Stimulated activated CD8-positive, alpha-beta memory T cell treated with anti-CD3 and anti-CD28 coated beads, Interleukin-4, amount 100 ng/mL, for 48 hours (primary cell): ENCODE measurements at places on chromosomes 11 and 22.

GRCh38 chr22:17774206-17774925 is at the start of gene BID:
TSS of gene BID (minus strand) at chr22:17774469. CDS start at chr22:17750116, 24,353 bp downstream.
- DNase-seq, result no peak

DNA sequence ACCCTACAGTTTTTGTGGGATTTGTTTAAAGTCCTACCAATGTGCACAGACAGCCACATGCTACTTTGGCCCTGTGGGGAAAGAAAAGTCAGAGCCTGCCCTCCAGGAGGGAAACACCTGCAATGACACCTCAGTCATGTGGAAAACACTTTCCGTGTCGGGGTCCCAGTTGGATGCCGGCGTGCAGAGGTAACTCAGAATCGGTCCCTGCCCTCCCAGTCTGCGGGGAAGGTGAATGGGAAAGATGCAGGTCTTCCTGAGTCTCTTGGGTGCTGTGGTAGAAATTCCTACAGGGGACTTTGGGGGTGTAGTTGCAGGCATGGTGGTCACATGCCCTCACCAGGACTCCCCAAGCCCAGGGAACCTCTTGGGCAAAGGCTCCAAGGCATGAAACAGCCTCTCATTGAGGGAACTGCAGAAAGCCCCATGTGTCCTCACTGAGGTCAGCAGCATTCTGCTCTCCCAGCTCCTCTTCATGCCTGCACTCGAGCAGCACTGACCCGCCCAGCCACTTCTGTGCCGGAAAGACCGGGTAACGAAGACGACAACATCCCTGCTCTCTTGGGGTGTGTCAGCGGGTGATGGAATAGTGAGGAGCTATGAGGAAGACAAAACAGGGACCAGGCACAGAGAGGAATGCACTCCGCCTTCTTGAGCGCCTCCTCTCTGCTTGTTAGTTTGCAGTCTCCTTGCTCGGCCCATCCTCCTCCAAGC is 4.7 kb downstream of the RIBC2 start:
- DNase-seq, result no peak

DNA sequence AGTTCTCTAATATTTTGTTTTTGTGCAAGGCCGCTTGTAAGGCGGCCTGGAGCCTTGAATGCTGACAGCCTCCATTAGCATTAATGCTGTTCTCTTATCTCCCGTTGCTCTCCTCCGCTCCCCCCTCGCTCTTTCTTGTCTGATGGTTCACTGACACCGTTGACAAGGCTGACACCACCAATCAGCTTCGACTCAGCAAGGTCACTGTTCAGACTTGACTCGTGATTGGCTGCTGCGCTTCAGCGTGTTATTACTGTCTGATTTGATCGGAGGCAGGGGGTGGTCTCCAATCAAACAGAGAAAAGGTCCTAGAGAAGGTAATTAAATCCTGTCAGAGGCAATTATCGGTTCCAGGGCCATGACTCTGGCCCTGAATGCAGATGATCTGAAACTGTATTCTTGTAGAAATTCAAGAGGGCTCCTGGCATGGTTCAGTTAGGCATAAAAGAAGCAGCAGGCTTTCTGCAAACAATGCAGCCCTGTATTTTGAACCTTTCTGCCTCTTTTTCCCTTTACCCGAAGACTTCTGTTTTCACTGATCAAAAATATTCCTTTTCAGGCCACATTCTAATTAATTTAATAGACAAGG is 49.3 kb upstream of the MPPED2 start:
- no peak for DNase-seq

GRCh38 chr22:28783786-28784671 is 11.5 kb downstream of the CCDC117 start:
- DNase-seq, result no peak

DNA sequence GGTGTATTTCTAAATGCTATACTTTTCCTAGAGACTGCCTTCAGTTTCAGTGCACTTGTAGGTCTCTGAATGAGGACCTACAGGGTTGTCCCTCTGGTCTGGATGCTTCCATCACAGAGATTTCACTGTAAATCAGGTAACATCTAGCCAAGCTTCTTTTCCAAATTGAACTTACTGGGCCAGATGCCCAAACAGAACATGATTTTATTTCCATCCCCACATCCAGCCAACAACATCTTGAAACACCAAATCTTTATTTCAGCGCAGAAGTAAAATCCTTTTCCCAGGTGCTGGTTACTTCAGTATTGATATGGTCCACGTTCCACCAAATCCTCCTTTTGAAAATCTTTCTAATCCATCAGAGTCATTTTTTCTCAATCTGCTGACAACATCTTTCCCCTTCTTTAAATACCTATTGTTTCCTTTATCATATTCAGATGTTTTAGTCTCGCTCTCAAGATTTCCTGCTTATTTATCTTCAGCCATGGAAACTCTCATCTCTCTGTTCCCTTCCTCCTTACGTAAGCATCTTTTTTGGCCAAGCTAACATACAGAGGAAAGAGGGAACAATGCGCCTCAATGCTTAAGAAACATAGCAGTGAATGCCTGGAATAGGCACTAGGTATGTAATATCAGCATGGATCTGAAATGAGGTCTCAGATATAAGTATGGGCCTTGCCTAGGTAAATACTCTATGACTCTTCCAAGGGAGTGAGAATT is 201.2 kb upstream of the MTNR1B start:
- no peak for DNase-seq

GRCh38 chr11:102110761-102111010 is 439 bp downstream of the YAP1 start:
- no peak for DNase-seq

DNA sequence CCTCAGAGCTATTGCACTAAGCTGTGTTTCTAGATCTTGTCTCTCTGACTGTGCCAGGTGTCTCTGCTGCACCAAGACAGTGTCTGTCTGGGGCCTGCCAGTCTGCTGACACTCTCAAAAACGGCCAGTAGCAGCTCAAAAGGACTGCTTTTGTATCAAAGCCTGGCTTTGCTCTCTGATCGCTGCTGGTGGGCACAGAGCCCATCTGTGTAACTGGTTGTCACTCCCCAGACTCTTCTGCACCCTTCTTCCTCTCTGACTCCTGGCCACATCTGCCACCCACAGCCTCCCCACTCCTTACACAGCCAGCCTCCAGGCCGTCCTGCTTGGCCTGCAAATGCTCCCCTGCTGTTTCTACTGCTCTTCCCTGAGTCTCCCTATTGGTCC is 26.5 kb downstream of the MED15 start:
- DNase-seq, result no peak

DNA sequence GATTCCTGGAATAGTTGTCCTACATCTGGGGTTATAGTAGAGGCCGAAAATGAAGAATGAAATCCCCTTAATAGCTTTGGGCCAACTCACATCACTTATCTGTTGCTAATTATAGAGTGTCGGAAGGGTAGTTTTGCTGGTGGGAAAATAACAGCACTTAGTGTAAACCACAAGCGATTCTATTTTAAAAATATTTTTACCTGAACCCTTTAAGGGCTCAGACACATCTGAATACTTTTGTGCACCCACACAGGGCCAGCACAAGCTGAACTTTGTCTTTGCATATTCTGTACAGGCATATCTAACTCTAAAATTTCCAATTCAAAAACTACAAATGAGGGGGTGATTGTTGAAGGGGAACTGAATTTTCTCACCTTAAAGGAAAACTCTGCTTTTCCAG is 27.6 kb downstream of the SLC6A5 start:
- DNase-seq, result no peak

GRCh38 chr22:45130891-45131290 is 32.8 kb upstream of the NUP50 start:
- no peak for DNase-seq

GRCh38 chr11:67375320-67376055 is 2.1 kb upstream of the CLCF1 start:
- DNase-seq, result no peak

DNA sequence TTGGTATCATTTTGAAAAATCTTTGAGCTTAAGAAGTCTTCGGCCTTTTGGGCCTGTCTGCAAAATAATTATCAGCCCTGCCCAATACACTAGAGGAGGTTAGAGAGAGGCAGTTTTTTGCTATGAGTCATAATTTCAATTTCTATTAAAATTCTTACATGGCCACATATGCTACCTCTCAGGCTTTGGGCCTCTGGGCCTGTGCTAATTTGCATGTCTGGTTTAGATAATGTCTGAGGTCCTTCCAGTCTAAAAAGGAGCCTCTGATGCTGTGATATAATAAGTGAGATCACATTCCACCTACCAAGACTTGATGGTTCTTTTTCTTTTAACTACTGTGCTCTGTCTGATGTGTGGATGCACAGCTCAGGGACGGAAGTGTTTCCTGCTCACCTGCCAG is 70.8 kb downstream of the KCNJ1 start:
- no peak for DNase-seq

DNA sequence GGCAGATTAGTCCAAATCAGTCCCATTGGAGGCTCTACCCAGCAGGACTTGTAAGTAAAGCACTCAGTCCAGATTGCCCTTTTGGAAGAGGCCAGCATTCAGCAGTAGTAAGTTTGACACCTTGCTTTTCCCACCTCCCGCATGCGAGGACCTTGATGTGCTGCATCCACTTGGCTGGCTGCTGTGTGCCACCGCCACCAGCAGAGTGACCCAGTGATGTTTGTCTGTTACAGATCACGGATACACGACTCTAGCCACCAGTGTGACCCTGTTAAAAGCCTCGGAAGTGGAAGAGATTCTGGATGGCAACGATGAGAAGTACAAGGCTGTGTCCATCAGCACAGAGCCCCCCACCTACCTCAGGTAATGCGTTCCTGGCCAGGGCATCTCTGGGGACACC is 6.6 kb downstream of the SMARCB1 start:
- no peak for DNase-seq

DNA sequence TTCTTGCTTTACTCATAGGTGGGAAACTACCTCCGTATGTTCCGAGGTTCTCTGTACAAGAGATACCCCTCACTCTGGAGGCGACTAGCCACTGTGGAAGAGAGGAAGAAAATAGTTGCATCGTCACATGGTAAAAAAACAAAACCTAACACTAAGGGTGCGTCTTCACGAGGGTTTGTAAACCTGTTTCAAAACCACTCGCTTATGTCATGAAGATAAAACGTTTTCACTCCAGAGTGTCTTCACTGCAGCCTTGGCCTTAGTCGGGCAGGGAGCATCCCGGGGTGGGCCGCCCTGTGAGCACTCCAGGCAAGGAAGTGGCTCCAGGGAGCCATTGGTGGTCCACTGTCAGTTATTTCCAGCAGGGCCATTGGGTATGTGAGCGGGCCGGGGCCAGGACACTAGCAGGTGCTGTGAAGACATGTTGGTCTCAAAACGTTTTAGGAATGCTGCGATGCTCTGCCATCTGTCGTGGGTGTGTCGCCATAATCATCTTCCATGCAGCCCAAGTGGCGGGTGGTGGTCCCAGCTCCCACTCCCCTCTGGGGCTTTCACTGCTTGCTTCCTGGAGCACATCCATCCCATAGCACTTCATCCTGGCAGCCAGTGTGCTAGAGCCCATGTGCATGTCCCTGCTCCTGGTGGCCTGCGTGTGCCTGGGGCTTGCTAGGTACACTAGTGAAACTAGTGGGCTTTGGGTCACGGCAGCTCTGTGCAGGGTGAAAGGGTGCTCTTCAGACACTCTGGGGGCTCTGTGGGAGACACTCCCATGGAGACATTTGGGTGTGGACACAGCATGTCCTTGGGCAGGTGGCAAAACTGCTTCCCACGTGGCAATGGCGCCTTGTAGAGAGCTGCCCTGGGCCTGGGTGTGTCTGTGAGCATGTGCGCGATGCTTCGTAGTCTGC is 5.2 kb downstream of the SMARCB1 start:
- DNase-seq, result no peak

- DNase-seq, result no peak
Observed at GRCh38 chr11:131136486-131136885, 220.2 kb upstream of the SNX19 start.

DNA sequence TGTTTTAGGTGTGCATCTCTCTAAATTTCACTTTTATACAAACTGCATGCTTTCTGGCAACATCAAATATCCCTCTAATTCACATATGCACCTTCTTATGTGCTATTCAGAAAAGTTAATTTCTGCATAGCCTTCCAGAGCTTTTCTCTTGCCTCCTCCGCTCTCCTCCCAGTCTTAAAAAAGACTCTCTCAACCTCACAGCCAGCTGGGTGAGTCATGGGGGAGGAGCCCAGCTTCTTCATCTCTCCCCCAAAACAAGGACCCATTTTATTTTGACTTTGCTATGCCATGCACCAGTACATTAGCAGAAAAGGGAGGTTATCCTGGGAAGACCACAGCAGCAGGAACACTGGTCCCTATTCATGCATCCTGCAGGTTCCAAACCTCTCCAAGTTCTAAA is 234.4 kb downstream of the KCNA4 start:
- DNase-seq, result no peak

DNA sequence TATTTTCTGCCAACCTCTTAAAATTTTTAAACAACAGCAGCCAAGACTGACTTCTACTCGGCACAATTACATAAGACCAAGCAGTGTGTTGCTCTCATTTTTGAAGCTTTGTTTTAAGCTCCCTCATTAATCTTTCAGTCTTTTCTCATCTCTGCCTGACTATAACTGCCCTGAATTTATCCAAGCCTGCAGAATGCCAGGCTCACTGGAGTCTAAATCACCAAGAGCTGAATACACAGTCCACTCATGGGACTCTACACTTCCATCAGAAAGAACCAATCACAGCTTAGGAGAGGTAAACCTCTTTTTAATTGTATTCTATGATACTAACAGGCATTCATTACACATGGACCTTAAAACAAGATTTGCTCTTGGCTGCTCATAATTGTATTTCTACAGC is 178.7 kb downstream of the CADM1 start:
- no peak for DNase-seq

- DNase-seq, result peak; percentile 68
Observed at GRCh38 chr22:36352803-36353507, 34.8 kb downstream of the MYH9 start.

GRCh38 chr11:97361812-97362378 is 972.1 kb downstream of the JRKL start:
- DNase-seq, result no peak

DNA sequence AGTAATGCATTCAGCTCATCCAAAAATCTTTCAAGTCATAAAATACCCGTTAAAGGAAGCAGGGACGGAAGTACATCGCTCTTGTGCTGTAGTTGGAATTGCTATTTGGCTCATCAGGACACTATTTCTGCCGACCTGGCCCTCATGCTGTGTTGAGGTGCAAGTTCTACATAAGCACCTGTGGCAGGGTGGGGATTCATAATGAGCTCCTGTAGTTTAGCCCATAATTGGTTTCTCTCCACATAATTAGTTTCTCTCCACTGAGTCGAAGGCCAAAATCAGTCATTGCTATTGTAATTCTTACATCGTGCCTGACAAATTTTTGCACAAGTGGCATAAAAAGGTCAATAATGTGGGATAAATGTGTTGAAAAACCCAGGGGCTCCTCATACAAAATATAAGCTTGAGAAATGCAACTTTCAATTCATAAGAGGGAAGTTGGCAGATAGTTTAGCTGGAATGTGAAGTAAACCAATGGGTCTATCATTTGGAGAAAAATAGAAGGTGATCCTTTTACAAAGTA is 14.9 kb upstream of the ISX start:
- no peak for DNase-seq

- DNase-seq, result no peak
Observed at GRCh38 chr11:5622802-5623201, 2.0 kb upstream of the TRIM34 start.

GRCh38 chr11:14357881-14358728 is 878 bp downstream of the RRAS2 start:
- peak; percentile 54 for DNase-seq

- DNase-seq, result no peak
Observed at GRCh38 chr11:120102050-120102863, 35.7 kb downstream of the TRIM29 start.
